Cortex of kidney (tissue), 1 donor: ENCODE measurements at places on chromosomes 16 and 17.

DNA sequence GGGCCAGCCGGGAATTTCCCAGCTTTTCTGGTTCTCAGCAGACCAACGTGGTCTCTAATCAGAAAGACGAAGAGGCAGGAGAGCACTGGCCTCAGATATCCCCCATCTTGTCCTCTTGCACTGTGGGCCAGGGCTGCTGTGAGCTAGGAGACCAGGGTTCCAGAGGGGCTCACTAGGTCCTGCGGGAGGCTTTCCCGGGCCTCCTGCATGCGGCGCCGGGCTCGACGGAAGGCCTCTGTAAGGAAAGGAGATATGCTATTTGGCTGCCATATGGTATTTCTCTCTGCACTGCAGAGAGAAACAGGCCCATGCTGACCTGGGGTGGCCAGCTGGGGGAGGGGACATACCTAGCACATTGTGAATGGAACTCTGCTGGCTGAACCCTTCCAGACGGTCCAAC is 13.1 kb downstream of the MKS1 start:
- DNase-seq, result no peak

GRCh38 chr16:30091474-30092372 is at the start of gene TBX6:
Gene TBX6 (minus strand): TSS chr16:30091924. CDS start chr16:30091193, 731 bp downstream.
- peak; percentile 72 for DNase-seq

DNA sequence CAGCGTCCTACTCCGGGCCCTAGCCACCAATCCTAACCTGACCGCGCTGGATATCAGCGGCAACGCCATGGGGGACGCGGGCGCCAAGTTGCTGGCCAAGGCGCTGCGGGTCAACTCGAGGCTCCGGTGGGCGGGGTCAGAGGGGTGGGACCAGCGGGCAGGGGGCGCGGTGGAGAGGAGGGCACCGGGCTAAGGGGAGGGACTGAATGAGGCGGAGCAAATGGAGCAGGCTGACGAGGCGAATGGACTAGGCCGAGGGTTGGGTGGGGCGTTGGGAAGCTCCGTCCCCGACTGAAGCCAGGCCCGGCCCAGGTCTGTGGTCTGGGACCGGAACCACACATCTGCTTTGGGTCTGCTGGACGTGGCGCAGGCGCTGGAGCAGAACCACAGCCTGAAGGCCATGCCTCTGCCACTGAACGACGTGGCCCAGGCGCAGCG is 4.6 kb downstream of the CARMIL2 start:
- DNase-seq, result no peak

- DNase-seq, result no peak
Observed at GRCh38 chr16:80664226-80664625, 123.4 kb downstream of the DYNLRB2 start.

GRCh38 chr17:47253541-47254402 is at the start of gene ITGB3:
Gene ITGB3 (plus strand): TSS chr17:47253827. CDS start chr17:47253862, 35 bp downstream.
- no peak for DNase-seq

DNA sequence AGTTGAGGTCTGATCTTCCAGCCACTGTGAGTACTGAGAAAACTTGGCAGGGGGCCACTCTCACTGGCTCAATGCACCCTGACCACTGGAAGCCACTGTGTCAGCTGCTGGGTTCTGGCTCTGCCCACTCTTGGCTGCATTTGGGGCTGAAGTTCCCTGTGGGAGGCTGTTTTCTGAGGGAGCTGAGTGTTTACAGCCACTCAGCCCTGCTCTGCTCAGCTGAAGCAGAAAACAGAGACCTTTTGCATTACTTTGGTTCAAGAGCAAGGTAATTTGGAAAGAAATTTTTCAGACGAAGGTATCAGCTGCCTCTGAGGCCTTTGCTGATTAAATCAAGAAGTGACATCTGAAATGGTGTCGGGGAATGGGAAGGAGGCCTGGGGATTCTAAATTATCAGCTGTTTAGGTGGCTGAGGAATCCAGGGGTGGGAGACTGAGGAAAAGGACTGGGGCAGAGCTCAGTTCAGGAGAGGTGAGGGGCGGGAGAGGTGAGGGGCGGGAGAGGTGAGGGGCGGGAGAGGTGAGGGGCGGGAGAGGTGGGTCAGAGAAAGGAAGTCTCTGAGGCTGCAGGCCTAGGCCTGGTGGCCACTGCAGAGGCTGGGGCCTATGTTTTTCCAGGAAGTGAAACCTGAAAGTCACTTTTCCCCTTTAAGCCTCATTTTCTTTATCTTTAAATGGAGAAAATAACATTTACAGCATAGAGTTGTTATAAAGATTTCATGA is at the start of gene ACSM5:
Gene ACSM5 (plus strand): TSS at position 137 of the 723 bp plus-strand sequence. CDS start 1,951 bp downstream, outside the sequence.
- DNase-seq, result no peak

- DNase-seq, result no peak
Observed at GRCh38 chr17:75564195-75564594, 23.4 kb upstream of the MYO15B start.

GRCh38 chr16:78225919-78226318 is 126.5 kb downstream of the WWOX start:
- no peak for DNase-seq

- no peak for DNase-seq
Observed at GRCh38 chr17:78421534-78422266, 43.3 kb downstream of the PGS1 start.

DNA sequence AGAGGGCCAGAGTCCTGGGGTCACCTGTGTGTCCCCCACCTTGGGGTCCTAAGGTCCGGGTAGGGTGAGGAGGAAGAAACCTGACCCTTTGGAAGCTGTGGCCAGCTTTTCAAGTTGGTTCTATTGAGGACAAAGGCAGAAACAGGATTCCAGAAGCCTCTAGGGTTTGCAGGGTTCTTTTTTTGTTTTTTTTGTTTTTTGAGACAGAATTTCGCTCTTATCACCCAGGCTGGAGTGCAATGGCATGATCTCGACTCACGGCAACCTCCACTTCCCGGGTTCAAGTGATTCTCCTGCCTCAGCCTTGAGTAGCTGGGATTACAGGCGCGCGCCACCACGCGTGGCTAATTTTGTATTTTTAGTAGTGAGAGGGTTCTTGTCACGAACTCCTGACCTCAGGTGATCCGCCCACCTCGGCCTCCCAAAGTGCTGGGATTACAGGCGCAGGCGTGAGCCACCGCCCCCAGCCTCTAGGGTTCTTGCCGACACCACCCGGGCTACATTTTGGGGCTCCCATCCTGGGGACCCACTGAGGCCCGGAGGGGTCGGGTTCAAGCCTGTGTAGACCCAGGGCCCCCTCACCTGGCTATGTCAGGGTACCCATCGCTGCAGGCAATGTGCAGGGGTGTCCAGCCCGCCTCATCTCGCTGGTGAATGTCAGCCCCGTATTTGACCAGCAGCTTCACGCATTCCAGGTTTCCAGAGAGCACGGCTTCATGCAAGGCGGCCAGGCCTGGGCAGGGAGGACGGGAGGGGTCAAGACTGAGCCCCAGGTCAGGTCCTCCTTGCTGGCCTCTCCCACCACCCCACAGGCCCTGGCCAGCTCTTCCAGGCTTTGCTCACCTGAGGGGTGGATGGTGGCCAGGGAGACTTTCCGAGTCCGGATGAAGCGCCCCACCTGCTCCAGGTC is 674 bp downstream of the PPP1R27 start:
- no peak for DNase-seq

DNA sequence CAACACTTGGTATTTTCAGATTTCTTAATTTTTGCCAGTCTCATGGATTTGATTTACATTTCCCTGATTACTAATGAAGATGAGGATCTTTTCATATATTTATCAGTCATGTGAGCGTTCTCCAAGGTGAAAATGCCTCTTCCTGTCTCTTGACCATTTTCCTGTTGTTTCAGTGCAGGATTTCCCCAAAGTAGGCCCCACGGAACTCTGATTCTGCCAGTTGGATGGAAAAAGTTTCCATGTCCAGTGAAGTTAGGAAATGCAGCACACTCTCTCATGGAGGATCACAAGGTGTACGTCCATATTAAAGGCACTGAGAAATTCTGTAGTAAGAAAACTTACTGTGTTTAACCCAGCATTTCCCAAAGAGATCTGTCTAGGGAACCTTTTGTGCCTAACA is 16.5 kb upstream of the LIMD2 start:
- DNase-seq, result no peak

GRCh38 chr16:88772871-88773811 is 11.9 kb downstream of the PIEZO1 start:
- DNase-seq, result no peak

- no peak for DNase-seq
Observed at GRCh38 chr17:17141279-17141678, 64.9 kb downstream of the PLD6 start.

DNA sequence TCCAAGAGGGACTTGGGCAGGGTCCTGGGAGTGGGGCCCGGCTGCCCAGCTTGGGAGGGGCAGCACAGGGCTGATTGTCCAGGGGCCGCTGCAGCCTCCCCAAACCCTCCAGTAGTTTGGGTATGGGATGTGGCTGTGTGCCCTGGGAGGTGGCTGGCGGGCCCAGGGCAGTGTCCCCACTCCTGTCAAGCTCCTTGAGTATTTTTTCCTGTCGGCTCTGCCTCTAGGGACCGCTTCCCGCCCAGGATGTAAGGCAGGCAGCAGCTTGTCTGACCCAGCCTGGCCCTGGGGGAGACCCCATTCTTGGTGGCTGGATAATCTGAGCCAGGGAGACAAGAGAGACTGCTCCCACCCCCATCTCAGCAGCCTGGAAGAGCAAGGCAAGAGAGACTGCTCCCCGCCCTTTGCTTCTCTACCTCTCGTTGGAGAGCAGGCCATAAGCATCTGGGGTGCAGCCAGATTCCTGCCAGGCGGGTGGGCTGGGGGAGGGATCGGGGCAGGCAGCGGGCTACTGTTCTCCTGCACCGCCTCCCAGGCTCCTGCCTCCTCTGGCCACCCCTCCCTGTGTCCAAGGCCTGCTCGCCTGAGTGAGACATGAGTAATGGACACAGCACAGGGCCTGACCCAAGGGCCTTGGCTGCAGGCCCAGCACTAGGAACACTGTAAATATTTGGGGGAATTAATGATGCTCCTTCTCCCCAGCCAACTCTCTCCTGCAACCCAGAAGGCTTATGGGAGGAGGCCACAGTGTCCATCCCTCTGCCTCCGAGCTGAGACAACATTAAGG is 18.4 kb upstream of the ITGA3 start:
- no peak for DNase-seq

GRCh38 chr17:40331743-40332641 is 23.0 kb downstream of the RARA start:
- DNase-seq, result peak; percentile 98

DNA sequence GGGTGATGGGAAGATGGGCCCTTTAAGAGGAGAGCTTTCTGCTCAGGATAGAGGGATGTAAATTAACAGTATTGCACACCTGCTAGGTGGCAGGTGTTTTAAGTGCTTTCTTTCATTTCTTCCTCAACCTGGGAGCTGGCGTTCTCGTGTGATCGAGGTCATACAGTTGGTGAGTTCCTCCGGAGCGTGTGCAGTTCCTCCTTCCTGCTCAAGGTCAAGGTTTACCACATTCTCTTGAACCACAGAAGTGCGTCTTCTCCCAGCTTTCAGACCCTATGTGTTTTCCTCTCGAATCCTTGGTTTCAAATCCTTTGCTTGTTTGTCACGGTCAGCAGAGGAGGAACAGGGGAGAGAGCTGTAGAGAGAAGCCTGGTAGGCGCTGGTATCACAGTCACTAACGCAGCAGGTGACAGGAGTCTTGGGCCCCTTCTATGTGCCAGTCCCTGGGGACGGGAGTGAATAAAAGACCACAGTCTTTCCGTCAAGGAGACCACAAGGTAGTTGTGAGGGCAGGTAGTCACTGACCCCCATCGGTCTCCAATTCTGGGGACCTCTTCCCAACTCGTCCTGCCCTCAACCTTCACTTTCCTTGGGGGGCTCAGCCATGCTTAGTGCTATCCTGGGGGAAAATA is 791 bp downstream of the DNAI2 start:
- no peak for DNase-seq

DNA sequence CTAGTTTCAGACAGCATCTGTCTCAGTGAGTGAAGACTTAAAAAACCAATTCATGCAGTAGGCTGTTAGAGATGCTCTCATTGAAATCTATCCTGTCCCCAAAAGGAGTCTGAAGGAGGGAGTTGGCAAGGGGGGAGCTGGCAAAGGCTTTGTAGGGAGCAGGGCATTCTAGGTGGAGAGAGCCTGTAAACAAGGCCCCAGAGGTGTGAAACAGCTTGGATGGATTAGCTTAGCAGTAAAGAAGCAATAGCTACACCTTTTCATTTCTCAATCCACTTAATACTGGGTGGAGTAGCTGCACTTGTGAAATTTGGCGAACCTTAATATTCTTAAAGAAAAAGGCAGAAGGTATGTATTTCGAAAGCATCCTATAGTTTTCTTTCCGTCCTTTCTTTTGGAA is 61.8 kb downstream of the KSR1 start:
- DNase-seq, result no peak

GRCh38 chr17:273981-274832 is 78.4 kb downstream of the RPH3AL start:
- no peak for DNase-seq

DNA sequence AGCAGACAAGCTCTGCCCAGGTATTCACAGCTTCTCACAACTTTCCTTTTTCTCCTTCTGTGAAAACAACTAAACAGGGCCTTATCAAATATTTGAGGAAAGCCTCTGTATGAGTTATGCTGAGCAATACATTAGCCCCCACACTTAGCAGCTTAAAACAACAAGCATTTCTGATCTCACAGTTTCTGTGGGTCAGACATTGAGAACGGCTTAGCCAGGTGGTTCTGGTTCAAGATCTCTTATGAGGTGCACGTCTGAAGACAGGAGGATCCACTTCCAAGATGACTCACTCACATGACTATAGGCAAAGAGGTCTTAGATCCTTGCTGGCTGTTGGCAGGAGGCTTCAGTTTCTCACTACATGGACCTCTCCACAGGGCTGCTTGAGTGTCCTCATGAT is 181.4 kb upstream of the WSCD1 start:
- no peak for DNase-seq

- DNase-seq, result no peak
Observed at GRCh38 chr17:79508291-79508716, 102.5 kb downstream of the RBFOX3 start.

DNA sequence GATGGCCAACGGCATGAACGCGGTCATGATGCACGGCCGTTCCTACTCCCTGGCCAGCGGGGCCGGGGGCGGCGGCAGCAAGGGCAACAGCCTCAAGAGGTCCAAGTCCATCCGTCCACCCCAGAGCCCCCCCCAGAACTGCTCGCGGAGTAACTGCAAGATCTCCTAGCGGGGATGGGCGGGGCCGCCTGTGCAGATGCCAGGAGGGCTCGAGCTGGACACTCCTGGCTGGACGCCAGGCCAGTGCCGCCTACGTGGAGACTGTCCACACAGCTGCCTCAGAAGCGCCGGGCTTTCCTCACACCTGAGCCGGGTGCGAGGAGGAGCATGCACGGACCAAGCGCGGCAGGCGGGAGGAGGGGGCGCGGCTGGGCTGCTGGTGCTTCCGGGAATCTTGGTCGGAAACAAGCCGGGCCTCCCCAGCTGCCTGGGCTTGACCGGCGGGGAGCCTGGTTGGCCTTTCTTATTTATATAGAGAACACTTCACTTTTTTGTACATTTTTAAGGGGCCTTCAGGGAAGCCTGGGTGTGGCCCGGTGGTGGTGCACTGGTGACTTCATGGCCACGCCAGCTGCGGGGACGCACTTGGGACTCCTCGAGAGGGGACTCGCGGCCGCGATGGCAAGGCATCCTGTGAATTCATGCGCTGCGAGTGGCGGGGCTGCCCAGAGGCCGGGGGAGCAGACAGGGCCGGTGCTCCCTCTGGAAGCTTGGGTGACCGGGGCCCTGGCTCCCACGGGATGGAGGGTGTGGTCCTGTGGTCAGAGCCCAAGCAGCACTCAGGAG is 3.1 kb upstream of the WFIKKN1 start:
- DNase-seq, result no peak
